ENCODE measurements at places on chromosomes 4 and X.

DNA sequence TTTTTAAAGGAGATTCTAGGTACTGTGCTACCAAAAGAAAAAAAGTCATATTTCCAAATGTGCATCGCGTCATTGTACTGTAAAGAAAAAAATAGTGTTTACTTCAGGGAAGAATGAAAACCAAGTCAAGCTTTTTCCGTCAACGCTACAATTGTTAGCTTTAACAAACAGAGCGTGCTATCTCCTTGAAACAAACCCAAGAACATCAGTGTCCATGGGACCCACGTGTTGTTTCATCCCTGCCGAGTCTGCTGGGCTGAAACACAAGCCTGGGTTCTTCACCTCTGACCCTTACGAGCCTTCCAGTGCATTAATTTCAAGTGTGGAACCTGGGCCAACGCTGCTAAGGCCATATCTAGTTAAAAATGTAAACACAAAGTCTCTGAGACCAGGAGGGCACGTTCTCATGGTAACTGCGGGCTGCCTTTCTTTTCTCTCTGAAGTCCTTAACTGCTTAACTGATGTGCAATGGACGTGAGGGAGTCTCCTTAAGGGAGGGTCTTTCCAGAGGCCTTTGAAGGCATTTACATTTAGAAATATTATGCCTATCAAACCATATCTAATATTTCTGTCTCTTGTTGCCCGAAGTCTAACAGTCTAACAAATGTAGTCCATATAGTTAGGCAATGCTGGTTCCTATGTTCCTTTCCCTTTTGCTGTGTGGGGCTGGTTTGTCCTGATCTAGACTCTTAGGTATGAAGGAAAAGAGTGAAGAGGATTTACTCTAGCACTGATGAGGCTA, 36.3 kb downstream of the ING2 start:
- no peak for DNase-seq

DNA sequence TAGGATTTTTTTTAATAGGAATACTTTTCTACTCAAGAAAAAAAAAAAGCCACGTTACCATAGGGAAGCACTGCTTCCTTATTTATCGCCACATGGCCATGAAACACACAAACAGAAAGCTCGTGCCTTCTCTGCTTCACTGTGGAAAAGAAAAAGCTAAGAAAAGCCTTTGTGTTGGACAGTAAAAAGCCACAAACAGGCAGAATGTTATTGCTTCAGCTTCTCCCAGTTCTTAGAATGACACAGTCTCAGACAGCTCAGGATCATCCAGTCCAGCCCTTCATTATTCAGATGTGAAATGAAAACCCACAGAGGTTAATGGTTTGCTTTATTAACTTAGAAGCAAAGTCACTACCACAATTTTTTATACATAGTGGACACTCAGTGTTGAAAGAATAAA, 181.6 kb upstream of the NOCT start:
- DNase-seq, result no peak

DNA sequence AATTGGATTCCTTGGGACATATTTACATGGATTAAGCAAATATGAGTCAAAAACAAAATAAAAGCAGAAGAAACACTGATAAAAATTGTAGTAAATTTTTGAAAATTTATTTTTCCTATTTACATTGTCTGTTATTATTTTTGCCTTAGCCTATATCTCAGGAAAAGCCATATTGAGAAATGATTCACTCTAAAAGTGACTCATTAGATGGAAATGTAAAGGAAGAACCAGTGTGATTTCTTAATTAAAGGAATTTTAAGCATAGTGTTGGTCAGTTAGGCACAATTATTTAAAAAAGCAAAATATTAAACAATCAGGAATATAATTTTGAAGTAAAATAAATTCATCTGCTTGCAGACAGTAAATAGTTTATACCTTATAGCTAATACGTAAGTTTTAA, 167.4 kb upstream of the NAP1L5 start:
- DNase-seq, result no peak

DNA sequence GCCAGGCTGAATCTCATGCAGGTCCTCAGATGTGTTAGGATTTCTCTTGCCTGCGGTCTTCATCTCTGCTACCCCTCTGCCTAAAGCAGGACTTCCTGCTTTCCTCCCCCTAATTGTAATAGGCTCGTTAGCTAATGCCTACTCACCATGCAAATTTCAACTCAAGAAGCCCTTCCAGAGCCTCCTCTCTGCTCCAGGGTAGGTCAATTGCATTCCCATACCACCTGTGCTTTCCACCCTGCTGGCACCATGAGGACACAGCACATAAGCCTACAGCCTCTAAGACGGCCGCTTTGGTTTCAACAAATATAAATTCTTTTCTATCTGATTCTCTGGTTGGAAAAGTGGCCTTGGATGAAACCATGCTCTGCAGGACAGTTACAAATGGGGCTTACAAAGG, 93.9 kb downstream of the QDPR start:
- DNase-seq, result no peak

GRCh38 chr4:34422472-34423175, 1821.7 kb downstream of the ARAP2 start:
- DNase-seq, result no peak

DNA sequence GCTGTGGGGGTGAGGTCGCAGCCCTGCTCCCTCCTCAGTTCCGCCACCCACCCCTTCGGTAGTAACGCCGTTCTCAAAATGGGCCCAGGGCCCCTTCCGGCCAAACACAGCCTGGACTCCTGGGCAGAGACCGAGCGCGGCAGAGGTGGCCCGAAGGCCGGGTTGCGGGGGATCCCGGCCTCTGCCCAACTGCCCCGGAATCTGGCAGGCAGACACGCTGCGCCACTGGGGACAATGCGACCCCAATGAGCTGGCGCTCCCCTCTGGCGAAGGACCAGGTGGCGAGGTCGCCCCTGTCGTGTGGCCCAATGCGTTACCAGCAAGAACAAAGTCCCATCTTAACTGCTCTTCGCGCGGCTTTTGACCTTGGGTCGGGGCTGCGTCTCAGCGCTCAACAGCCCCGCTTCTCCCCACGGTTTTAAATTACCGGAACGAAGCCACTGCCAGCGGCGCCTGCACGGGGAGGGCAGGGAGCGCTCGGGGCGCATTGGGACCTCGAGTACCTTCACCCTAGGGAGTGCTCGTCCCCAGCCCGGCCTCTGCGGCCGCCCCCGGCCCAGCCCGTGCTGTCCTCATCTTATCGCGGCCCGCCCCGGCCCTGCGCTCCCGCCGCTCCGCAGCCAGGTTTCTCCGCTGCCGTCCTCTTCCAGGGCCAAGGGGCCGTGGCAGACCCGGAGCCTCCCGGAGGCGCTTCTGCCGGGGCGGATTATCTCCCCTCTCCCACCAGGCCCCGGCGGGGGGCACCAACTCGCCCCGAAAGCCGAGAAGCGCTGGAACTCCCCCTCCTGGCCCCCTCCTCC, 22.2 kb upstream of the HMX1 start:
- no peak for DNase-seq

GRCh38 chrX:2500091-2500802, 529 bp downstream of the DHRSX start:
- DNase-seq, result no peak

- DNase-seq, result no peak
These were observed at the start of gene NALF2 for GRCh38 chrX:69503782-69504625. TSS of gene NALF2 (plus strand) at chrX:69504326. CDS start at chrX:69505283, 957 bp downstream.

GRCh38 chr4:133452678-133453077, 303.6 kb downstream of the PCDH10 start:
- DNase-seq, result no peak

DNA sequence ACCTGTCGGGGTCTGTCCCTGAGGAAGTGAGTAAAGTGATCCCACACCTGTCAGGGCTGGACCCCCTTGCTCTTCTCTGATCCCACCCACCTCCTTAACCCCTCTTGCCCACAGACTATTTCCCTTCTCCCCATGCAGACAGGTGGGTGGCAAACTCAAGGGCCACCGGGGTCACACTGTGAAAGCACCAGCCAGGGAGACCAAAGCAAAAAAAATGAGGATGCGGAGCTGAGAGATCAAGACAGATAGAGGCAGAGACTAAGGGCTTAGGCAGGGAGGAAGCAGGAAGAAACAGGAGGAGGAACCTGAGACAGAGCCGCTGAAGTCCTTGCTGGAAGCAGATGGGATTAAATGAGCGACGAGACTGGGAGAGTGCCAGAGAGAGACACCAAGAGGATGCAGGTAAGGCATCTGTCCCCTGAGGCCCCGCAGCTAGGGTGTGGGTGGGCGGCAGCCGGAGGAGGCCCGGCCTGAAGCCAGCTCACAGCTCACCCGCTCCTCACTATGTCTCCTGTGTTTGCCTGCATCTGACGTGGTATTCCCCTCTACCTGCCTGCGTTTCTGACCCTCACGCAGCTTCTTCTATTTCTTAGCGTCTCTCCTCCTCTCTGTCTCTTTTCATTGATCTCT, 7.2 kb downstream of the TIMM17B start:
- no peak for DNase-seq

- no peak for DNase-seq
These were observed 5.7 kb upstream of the NHS start for GRCh38 chrX:17369309-17369708.

DNA sequence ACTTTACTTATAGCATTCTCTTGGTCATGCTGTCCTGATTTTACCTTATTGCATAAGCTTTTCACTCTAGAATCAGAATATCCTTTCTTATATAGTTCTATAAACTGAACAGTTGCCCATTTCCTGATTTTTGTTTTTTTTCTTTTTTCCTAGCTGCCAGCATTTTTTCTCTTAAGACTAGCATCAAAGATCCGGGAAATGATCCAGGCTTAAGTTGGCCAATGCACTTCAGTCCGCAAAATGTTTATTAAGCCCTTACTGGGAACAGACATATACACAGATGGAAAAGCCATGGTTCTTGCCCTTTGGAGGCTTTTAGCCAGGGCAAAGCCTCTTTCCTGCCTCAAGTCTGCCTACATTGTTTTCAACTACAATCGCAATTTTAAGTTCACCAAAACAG, 10.1 kb upstream of the BMP2K start:
- DNase-seq, result no peak

DNA sequence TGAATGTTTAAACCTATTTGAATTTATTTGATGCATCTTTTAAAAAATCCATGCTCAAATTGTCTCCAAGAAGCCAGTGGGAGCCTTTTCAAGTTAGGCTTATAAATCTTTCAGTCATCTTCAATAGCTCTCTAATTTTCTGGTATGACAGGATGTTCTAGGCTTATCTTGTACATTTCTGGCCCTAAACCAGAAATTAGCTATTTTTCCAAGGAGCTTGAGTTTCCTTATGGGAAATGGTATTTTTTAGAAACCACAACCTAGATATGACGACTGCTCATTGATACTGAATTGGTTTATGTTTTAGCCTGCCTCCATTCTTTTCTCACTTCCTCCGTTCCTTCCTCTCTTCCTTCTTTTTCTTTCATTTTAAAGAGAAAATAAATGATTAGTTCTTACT, 172.3 kb downstream of the SPRY1 start:
- DNase-seq, result no peak

DNA sequence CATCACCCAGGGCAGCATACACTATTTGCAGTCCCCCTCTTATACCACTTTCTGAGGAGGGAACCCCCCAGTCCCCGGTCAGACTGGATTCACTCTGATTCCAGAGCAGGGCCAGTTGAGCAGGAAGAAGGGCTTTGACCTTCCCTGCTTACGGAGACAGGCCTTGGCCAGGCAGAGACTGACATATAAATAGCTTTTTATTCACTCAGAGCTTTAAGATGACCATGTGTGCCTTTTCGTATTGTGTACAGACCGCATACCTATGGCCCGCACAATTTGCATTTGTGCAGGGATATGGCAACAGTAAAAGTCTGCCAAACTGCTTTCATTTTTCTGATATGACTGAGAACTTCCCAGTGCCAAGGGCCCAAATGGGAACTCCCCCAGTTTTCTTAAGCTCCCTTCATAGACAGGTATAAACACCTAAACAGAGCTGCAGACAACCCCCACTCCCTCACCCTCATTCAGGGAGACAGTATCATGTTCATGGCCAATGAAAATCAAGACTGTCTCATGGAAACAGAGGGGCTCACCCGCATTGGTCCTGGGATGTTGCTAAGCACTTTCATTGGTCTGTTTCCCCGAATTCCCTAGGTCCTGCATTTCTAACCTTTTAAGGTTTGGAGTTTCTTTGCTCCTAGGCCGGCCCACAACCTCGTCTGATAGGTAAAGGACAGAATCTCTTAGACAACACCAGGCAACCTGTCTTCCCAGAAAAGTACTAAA, 86.0 kb downstream of the RTL5 start:
- no peak for DNase-seq

DNA sequence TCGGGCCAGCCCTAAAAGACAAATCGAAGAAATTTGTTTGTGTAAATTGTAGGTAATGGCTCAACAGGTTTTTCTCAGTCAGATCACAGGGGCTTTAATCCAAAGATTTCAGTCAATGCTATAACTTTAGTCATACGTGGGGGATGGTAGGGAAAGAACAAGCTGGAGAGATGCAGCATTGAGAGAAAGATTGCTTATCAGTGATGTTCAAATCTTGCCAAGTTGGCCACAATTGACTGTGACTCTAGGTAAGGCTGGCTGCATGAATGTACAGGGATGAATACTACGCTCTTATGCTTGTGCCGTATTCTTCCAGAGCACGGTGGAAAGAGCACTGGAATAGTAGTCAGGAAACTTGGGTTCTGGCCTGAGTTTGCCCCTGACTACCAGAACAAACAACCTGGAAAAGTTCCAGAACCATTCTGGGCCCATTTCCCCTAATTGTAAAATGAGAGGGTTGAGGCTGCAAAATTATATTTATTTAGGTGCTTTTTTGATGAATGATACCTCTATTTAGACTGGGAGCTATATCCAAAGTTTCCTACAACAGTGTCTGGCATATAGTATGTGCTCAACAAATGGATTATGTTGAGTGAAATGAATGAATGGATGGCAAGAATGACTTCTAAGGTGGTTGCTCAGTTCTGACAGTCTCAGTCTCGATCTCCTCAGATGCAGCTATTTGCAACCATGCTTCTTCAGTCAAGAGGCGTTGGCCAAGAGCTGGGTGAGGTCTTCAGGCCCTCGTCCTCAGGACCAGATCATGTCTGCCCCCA, 44.4 kb downstream of the TSC22D3 start:
- DNase-seq, result no peak

DNA sequence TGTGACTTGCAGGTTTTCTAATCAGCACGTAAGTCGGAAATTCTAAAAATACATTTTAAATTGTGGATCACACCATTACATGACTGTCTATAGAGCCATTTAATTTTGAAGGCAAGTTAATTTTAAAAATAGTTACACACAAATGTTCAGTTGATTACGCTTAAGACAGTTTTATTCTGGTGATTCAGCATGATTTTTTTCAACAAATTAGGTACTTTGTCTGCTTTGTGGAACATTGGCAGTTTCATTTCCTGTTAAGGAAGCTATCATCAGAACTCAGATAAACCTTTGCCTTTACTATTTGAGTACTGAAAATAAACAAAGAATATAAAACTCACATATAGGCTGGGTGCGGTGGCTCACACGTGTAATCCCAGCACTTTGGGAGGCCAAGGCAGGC, 19.5 kb downstream of the SAT1 start:
- DNase-seq, result no peak

Data from GM04504 (cell line).